ENCODE measurements at places on chromosomes 4 and X.
A peak's percentile ranks its signal among the peaks of the same experiment; 100 is the strongest.

GRCh38 chrX:134374294-134374693 lies 85.7 kb upstream of the HPRT1 start:
- DNase-seq: no peak

- no peak for DNase-seq
These were observed 1.3 kb downstream of the SMARCAD1 start for GRCh38 chr4:94208918-94209317.

GRCh38 chr4:187477224-187477623 lies 518.3 kb upstream of the ZFP42 start:
- no peak for DNase-seq

DNA sequence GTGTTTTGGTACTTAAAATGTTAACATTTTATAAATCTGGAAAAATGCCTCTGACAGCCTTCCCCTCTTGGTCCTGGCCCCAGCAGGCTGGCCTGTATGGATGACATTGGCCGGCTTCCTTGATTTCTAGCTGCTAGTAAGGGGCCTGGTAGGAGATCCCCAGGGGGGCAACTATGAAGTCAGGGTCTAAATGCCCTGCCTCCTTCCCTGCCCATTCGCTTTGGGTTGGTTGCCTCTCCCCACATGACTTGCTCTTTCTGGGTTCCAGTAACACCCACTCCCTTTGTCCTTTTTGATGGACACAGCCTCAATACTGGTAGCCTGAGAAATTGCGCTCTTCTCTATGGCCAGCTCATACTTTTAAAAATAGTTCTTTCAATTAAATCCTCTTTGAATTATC lies 78.0 kb upstream of the MAD2L1 start:
- DNase-seq: no peak

- DNase-seq: no peak
These were observed 98.1 kb downstream of the HNRNPD start for GRCh38 chr4:82275431-82276331.

DNA sequence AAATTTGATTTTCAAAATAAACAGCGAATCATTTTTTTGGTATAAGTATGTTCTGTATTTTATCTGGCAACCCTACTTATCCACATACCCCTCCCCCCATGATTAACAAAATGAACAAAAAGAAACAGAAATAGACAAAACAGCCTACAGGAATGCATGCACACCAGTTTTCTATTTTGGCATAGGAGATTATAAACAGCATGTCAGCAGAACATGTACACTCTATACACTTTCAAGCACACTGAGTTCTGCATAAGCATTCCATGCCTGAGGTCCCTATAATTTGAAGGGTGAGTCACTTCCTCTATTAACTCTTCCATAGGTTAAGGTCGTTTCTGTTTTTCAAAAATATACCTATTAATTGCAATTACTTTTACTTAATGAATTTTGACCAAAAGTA lies 28.0 kb upstream of the ZNF280C start:
- peak; percentile 23 for DNase-seq

DNA sequence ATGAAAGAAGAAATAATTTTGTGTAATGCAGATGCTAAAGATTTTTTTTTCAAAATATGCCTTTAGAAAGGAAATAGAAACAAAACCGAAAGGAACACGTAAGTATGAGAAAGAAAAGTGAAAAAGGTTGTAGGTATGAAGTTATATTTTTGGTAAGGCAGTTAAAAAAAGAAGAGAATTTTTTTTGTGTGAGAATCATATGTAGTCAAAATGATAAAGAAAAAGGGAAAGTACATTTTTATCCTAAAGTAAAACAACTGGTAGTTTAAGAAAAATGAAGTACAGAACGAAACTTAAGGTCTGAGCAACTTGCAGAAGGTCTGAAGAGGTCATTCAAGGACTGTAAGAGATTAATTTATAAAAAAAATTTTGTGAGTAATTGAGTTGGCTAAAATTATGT lies 164.0 kb upstream of the TRAM1L1 start:
- no peak for DNase-seq

GRCh38 chr4:124903995-124904722 lies 191.6 kb upstream of the ANKRD50 start:
- DNase-seq: peak; percentile 41

DNA sequence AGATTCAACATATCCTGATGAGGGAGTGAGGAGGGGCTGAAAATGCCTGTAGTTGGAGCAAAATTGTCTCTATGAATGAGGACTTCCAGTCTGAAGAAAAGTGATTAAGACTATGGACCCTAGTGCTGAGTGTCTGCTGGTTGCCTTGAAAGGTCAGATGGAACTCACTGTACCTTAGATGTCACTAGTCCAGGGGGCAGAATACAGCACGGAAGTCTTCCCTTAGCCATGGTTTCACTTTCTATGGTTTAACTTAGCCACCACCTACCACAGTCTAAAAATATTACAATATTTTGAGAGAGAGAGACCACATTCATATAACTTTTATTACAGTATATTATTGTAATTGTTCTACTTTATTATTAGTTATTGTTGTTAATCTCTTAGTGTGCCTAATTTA lies 223.1 kb downstream of the FMR1NB start:
- DNase-seq: no peak

GRCh38 chr4:47374477-47374876 lies 89.0 kb downstream of the COMMD8 start:
- no peak for DNase-seq

DNA sequence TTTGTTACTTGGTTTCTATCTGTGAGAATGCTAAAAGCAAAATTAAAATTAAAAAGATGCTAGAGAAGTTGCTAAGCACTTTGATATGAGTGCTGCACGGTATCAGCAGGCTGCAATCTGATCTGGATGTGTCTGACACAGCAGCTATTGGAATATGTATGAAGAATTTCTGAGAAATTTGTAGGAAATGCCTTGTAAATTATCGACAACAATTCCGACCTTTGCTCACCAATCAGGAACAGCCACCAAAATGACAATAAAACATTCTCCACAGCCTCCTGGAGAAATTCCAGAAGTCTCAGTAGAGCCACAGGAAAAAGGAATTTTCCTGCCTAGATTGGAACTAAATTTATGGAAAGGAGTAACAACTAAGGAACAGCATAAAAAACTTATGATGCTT lies 82.5 kb downstream of the TIGD2 start:
- DNase-seq: no peak

GRCh38 chrX:153974726-153975286 lies 2.3 kb downstream of the TMEM187 start:
- no peak for DNase-seq

DNA sequence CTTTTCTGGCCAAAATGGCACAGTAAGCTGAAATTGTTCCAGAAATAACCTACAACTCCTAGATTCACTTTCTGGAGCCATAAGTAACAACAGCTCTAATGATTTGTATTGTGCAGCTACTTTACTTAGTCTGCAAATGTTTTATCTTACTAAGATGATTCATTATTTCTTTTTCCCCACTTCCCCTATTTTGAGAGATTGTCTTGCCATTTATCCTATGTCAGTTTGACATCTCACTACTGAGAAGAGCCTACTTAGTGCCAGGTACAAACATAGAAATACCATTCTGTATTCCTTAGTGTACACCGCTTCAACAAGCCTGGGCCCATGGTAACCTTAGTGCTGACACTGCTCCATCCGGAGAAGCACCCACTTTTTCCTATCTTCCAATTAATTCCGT lies 13.8 kb upstream of the STK26 start:
- no peak for DNase-seq

GRCh38 chr4:151247395-151247794 lies 29.6 kb upstream of the PRSS48 start:
- DNase-seq: no peak

- DNase-seq: no peak
These were observed 5.3 kb downstream of the FGF5 start for GRCh38 chr4:80271801-80272200.

GRCh38 chr4:102312417-102312816 lies 32.9 kb downstream of the SLC39A8 start:
- DNase-seq: no peak

- DNase-seq: no peak
These were observed 371.0 kb downstream of the BCOR start for GRCh38 chrX:39726771-39727170.

DNA sequence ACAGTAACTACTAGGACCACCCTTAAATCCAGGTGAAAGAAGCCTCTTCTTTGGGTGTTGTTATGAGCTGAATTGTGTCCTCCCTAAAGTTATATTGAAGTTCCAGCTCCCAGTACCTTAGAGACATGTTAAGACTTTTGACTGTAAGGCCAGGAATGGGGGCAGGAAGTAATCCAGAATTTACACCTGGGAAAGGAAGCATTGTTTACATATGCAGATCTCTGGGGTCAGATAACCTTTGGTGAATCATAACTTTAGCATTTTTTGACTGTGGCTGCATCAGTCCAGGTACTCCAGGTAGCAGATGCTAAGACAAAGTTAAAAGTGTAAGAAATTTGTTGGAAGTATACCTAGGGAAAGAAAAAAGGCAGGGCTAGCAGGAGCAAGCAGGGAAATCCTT lies 104.9 kb upstream of the CENPE start:
- no peak for DNase-seq

DNA sequence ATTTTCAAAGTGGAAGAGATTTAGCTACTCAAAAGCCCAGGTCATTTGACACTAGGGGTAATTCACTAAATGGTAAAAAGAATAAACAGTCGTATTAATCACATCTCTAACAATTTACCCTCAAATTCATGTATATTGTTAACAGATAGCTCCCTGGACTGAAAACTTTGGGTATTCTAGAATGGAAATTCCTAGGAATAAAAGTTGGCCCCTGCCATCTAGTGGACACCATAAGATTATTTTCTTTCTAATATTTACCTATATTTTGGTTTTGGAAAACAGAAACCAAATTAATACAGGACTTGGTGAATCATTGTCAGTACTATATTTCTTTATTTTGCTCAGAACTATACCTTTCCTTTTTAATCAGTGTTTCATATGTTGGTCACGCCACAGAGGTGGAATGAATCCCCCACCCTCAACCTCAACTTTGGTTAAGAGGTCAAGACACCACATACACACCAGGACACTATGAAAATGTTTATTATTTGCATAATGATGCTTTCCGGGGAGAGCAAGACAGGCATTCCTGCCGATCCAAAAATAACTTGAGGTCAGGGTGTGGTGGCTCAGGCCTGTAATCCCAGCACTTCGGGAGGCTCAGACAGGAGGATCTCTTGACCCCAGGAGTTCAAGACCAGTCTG lies 96.2 kb upstream of the APOOL start:
- peak; percentile 20 for DNase-seq

DNA sequence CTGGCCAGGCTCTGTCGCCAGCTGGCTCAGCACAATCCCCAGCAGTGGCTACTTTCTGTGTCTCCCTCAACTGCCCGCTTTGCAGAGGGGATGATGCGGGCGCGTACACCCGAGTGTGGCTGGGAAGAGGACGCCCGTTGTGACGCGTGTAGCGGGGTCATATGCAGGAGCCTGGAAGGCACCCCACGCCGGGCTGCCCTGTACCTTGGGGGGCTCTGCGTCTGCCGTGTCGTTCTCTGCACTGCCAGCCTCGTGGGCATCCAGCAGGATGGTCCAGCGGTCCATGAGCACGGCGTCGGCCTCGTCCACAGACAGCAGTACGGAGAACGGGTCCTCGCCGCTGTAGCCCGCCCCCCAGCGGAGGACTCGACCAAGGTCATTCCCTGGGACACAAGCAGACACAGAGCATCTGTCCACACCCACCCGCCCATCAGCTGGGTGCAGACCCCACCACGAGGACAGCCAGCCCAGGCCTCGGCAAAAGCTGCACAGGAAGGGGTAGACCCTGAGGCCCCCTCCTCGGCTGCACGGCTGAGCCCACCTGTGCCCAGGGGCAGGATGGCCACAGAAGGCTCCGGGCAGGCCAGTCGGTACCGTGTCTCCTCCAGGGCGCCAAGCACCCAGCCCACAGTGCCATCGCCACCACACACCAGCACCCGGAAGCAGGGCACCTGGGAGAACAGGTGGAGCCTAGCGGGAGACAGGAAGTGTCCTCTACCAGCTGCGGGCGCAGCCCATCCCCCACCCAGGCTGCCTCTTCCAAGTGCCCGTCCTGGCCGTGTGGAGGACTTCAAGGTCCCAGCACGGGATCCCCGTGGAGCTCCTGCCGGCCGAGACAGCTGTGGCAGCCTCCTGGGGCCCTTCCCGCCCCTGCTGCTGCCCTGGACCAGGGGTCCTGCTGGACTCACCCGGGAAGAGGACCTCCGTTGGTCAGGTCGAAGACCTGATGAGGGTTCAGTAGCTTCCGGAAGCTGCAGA lies 10.8 kb downstream of the DGKQ start:
- DNase-seq: no peak

DNA sequence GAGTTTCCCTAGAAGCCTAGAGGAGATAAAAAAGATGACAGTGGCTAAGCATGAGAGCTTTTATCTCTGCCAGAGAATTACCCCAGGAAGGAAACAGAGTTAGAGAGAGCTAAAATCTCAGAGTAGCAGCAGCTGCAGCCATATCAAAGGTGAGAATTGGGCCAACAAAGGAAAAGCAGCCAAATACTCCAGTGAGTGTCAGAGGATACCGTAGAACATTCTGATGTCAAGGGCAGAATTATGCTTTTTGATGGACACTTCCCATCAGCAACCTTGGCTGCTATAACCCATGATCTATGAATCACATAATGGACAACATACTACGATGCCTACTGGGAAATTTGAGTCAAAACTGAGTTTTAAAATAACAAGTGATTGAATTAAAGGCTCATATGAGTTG lies 405.8 kb upstream of the CPEB2 start:
- no peak for DNase-seq

GRCh38 chrX:80810365-80810978 lies 795 bp upstream of the BRWD3 start:
- DNase-seq: no peak

DNA sequence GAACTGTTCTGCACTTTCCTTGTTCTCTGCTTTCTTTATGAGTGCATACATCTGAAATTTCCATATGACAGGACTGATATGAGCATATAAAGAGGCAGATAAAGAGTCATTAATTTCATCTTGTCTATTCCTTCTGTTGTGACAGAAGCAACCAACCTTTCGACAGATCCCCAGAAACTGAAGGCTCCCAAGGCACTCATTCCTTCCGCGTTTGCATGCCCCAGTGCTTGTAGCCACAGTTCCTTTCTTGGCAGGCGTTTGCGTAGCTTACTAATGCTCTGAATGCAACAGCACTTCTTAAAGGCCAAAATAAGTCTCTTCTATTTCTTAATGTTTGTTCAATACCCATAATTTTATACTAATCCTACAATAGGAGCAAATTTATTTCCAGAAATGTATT lies 94.0 kb upstream of the TBL1X start:
- no peak for DNase-seq

DNA sequence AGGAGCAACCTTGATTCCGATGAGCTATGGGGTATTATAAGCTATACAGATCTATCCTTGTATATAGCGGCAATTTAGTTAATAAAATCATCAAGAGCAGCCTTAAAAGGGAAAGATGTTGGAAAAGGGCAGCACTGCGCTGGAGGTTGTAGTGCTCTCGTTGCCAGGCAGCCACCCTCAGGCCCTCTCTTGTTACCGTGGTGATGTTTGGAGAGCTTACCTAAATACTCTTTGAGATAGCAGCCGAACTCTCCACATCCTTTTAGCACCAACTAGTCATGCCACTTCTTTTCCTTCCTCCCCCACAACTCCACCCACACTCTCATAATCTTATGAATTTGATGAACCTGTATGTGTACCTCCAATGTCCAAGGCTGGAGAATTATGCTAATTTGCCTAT lies 3.8 kb upstream of the RADX start:
- DNase-seq: no peak
